Putamen (tissue), 1 donor: ENCODE measurements at places on chromosomes 12 and 14.

GRCh38 chr12:121537814-121538698, 42.8 kb downstream of the KDM2B start:
- DNase-seq = no peak

DNA sequence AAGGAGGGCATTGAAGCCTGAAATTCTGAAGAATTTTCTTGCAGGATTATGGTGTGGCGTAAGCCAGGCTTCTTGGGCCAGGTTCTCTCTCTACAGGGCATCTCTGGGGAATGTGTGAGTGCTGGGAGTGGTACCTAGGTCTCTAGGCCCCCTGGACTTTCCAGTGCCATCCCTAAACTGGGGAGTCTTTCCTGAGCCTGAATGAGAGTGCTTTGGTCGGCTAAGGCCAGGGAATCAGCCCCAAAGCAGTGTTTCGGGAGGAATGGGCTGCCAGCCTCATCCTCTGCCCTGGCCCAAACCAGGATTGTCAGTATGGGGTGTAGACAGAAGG, 93.9 kb downstream of the CALM1 start:
- DNase-seq = no peak

DNA sequence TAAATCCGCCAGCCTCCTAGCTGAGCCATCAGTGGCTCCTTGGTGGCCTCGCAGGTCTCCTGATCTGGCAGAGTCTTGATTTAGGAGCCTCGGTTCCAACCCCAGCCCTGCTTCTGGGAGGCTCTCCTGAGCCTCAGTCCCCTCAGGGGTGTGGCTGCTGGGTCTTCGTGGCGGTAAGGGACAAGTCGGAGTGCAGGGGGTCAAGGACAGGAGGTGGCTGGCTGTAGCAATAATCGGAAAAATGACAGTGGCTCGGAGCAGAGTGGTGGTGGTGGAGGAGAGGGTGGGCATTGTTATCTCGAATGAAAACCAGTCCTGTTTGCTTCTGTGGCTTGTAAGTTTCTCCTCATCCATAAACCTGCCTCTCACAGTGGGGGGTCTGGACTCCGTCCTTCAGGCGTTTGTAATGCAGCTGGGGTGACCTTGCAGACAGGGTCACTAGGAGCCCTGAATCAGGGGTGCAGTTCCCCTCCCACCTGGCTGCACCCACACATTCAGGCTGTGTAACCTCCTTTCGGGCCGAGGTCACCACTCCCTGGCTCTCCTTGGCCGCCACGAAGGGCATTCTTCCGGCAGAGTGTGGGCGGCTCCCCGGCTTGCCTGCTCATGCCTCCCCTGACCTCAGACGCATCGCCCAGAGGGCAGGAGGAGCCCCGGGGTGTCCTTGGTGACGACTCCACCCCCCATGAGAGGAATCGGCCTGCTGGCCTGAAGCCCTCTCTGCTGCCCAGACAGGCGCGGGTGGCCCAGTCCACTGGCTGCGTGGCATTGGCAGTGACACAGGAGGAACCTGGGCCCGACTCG, 8.1 kb downstream of the BCL7A start:
- no peak for DNase-seq

DNA sequence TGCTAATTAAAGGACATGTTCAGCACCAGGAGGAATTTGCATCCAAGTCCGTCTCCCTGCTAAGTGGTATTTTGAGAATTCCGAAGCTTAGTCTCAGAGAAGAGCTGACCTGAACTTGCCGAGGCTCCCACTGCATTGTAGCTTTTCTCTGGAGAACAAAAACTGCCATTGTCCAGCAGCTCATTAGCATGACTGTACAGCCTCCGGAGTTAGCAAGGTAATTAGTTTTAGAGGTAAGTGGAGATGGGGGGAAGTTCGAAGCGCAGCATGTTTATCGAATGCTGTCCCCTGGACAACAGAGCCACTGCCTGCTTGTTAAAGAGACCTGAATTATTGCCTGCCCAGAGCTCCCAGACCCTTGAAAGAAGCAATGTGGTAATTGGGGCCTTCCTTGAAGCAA, 160.3 kb upstream of the PELI2 start:
- DNase-seq = no peak
